ENCODE measurements at places on chromosomes 5 and 9.

GRCh38 chr9:112631313-112632070 is 86.4 kb downstream of the INIP start:
- no peak for DNase-seq

DNA sequence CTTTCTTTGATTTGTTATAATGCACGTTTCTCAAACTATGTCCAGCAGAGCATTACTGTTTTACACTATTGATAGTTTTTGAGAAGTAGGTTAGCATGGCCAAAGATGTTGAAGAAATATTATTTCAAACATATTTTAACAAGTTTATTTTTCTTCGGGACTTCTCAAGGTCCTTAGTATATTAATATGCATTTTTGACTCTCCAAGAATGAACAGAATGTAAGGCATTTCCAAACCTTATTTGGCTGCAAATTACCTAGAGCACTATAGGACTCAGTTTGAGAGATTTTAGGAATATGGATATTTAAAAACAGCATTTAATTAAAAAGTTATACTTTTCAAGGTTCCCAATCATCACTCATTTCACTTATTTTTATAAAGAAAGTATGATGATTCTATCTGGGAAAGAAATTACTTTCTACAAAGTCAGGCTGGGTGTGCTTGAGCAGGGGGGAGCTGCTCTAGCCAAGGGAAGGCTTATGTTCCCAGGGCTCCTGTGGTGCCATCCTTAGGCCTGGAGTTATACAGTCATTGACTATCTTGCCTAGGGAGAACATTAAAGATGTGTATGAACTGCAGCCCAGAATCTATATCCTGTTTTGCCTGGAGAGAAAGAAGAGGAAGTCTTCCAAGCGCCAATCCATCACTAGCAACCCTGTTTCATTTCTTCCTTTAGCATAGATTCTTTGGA is 27.6 kb upstream of the NREP start:
- no peak for DNase-seq

DNA sequence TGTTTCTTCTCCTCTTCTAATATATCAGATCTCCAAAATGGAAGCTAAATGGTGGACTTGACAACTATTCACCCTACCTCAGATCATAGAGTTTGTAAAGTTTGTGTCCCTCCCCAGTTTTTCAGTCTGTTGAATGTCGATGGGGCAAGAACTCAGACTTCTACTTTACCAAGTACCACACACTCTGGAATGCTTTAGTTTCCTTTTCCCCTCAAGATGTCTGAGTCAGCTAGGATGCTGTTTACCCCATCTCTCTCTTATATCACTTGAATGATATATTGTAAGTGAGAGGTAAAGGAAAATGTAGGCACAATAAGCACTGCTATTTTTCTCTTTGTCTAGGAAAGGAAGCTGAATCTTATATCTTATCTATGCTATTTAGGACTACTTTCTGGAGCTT is 25.9 kb upstream of the TAL2 start:
- DNase-seq: no peak

- no peak for DNase-seq
Measured at GRCh38 chr9:129068990-129069861, 11.7 kb upstream of the DOLPP1 start.
